Mammary epithelial cell (primary cell): ENCODE measurements at places on chromosomes 12 and 14.

DNA sequence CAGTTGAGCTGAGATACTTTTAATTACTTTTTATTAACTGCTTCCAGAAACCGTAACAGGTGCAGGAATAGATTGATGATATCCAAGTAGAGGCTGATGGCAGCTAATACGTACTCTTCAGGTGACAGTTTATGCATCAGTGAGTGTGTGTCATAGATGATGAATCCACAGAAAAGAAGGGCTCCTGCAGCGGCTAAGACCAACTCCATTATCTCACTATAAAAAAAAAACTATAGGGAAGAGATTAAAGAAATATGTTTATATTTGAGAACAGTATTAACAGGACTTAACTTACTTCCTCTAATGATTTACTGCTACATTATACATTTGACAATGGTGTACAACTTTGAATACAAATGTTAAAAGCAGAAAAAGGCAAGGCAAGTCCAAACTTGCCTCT lies 7.4 kb upstream of the LLPH start:
- DNase-seq, result no peak

DNA sequence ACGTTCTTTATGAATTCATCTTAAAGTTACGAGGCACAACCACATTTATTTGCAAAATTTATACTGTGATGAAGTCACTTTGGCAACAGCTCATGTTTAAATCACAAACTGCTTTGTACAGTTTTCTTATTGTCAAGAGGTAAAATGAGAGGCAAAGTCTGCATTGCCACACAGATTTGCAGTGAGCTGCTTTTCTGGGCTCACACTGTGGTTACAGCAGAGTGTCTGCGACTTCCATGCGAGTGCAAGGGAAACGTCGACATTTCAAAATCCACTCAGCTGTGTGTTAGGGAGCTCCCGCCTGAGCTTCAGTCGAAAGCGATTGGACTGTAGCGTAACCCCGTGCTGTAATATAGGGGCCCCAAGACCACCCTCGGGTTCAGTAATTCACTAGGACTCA lies 13.0 kb downstream of the MTA1 start:
- DNase-seq, result no peak

GRCh38 chr12:22787557-22787956 lies 162.6 kb downstream of the ETNK1 start:
- no peak for DNase-seq

GRCh38 chr12:101803978-101804377 lies 26.8 kb downstream of the GNPTAB start:
- DNase-seq, result no peak

DNA sequence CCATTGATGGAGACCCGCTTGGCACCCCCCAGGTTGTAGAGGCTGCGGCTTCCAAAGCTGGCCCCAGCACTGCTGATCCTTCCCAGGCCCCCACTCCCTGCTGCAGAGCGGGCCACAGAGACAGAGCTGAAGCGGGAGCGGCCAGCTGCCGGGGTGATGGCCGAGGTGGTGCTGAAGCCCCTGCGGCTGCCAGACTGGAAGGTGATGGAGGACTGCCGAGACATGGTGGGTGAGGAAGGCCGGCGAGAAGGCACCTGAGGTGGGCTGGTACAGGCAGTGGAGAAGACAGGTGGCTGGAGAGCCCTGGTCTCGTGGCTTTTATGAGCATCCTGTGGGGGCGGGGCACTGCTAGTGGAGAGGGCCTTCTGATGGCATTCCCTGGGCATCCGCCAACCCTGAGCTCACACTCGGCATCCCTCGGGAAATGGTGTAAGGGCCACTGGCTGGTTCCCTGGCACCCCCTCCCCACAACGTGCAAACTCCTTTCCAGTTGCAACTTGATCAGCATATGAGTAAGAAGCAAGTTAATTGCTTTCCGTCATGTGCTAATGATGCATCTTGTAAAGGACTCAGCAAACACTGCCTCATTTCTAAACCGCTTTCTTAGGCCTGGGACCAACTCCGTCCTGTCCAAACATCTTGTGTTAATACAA lies at the start of gene KRT75:
TSS of gene KRT75 (minus strand) at position 291 of the 653 bp plus-strand sequence. CDS start at position 224, 67 bp downstream.
- DNase-seq, result peak; percentile 84

DNA sequence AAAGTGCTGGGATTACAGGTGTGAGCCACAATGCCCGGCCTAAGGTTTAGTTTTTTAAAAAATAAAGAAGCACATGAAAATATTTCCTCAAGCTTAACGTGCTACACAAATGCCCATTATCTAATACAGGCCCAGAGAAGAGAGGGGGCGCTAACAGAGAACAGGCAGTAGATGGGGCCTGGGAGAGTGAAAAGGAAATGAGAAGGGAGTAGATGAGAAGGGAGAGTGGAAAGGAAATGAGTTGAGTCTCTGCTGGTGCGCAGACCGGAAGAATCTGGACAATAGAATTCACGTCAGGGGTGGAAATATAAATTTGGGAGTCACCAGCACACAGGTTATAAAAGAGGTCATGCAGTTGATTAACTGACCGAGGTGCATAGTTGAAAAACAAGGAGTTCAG lies 10.7 kb downstream of the PXN start:
- no peak for DNase-seq

DNA sequence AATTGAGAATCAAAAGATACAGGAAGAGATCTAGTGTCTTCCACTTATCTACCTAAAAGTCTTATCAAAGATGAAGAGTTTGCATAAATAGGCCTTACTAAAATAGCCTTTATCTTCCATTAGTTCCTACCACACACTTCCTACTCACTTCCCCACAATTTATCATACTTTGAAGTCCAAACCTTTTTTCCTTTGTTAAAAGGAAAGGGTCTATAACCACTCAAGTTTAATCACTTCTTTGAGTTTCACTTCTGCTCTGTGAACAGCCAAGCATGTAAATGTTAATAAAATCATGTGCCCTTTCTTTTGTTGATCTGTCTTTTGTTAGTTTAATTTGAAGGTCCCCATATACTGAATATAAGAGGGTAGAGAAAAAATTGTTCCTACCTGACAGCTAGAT lies 114.5 kb downstream of the PHLDA1 start:
- DNase-seq, result no peak

DNA sequence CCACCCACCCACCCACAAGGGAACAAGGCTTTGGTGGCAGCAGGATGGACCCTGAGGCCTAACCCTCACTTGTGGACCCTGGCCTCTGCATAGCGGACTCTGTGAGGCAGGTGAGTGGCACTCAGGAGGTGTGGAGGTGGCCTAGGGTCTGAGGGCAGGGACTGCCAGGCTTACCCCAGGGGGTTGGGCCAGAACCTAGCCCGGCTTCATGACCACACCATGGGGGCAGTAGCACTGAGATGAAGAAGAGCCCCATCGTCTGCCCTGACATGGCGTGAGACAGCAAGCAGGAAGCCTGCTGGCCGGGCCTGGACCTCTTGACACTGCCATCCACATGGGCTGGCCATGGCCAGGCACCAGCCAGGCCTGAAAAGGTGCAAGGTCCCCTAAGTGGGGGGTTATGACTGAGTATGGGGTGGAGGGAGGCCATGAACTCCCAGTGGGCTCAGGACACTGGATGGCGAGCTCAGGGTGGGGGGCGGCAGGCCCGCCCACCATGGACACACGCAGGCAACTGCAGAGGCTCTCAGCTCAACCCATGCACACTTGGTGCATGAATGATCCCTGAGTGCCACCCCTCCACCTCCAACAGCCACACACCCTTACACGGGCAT lies 29.3 kb downstream of the JAG2 start:
- DNase-seq, result no peak

DNA sequence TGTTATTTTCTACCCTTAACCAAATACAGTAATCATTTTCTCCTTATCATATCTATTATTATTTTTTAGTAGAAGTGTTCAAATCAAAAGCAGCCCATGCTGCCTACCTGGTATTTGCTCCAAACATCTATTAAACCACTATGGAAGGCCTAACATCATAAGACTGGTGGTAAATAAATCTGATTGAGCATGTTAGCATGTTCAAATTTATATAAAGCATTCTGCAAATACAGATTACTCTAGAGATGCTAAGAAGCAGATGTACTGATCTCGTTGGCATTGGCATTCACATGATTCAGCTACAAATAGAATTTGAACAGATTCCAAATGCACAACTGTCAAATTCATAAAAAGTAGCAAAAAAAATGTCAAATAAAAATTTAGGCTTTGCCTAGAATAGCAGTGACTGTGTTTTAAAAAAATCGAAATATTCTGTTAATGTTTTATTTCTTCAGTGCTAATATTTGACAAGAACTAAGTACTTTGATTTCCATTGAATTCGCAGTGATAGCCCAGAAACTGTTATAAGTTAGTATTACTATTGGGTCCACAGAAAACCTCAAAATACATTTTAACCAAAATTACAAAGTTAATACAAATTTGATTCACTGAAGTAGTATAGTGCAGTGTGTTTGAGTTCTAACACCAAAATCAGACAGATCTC lies 9.4 kb upstream of the OSBPL8 start:
- DNase-seq, result no peak

GRCh38 chr14:72715215-72715849 lies 178.6 kb downstream of the DPF3 start:
- no peak for DNase-seq

- DNase-seq, result no peak
Observed at GRCh38 chr12:27034607-27035293, 12.4 kb downstream of the MED21 start.

DNA sequence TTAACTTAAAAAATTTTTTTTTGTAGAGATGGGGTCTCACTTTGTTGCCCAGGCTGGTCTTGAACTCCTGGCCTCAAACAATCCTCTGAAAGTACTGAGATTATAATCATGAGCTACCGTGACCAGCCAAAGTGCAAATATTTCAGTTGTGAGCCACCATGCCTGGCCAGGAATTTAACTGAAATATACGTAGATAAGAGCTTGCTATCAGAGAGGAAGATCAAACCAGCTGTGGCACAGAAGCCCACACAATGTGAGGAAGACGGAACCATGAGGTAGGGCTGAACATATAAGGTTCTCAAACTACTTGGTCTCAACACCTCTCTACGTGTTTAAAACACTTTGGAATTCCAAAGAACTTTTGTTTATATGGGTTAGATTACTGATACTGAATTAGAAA lies 29.1 kb downstream of the ATG14 start:
- no peak for DNase-seq

GRCh38 chr12:54683398-54683797 lies 35.2 kb upstream of the DCD start:
- no peak for DNase-seq

DNA sequence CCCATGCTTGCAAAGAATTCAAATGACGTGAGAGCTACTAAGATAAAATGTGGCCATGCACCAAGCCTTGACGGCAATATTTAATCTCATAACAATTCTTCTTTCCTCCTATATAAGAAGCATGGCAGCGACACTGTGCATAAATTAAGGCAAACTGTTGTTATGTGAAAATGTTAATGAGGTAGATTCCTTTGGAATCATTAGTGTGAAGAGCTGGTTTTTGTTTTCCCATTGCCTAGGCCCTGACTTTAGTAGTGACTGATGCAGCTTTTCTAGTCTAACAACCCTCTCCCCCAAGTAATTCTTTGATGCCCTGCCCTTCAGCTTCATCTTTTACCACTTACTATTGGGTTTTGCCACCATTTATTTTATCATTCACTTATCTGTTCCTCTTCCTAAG lies 10.6 kb upstream of the PSEN1 start:
- DNase-seq, result no peak

- no peak for DNase-seq
Observed at GRCh38 chr12:68839183-68840147, 31.5 kb downstream of the MDM2 start.

DNA sequence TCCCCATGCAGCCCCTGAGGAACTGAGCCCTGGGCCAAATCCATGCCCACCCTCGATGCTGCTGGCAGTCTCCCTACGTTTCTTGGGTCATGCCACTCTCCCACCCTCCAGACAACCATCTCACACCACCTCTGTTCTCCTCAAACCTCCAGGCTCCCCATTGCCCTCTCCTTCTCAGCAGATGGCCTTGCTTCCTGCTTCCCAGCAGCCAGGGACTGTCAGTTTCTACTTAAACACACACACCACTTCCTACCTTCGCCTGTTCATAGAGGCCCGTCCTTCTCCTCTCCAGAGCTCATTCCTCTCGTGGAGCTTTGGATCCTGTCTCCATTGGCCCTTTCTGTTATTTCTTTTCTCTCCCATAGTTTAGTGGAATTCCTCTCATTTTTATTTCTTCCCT lies 27.1 kb downstream of the ZNF664 start:
- no peak for DNase-seq

- no peak for DNase-seq
Observed at GRCh38 chr12:74535536-74535935, 2.1 kb upstream of the ATXN7L3B start.

- DNase-seq, result no peak
Observed at GRCh38 chr14:34452258-34452822, 9.7 kb downstream of the SPTSSA start.

DNA sequence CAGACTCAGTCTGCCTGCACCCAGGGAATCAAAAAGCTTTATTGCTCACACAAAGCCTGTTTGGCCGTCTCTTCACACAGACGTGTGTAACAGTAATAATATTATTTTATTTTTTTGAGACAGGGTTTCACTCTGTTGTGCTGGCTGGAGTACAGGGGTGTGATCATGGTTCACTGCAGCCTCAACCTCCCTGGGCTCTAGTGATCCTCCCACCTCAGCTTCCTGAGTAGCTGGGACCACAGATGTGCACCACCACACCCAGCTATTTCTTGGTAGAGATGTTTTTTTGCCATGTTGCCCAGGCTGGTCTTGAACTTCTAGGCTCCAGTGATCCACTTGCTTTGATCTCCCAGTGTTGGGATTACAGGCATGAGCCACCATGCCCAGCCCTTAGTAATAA lies 88.4 kb upstream of the DCD start:
- no peak for DNase-seq

DNA sequence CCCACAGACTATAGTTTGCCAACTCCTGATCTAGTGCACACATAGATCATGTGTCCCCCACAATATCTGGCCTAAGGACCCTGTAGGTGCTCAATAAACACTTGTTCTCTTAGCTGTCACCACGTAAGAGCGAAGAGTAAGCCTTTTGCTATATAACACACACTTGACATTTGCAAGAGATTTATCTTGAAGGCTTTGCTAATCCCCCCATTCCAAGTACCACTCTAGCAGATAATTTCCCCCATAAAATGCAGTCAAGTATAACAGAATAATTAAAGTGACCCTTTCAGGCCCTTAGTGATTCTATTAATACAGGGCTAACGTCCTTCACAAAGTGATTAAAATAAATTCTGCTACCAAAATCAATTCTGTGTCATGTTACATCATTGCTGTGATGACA lies 87.5 kb downstream of the PLXNC1 start:
- DNase-seq, result no peak

DNA sequence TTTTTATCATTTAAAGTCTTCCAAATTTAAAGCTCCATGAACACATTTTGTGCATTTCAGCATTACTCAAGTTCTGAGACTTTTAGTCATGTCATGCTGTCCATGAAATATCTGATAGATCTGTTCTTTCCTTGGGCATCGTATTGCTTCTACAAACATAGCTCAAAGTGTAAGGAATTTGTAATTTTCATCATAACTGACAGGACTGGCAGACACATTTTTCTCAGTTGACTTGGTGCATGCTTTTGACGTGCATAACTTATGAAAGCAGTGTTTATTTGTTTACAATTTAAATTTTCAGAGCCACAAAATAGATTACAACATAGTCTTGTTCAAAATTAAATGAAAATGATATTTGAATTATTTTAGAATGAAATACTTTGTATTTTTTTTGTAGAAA lies 812.1 kb upstream of the NOVA1 start:
- DNase-seq, result no peak

- peak; percentile 81 for DNase-seq
Observed at GRCh38 chr12:78963439-78964227, 99.1 kb downstream of the SYT1 start.
